EH (cell line): ENCODE measurements at places on chromosomes 5 and 9.

DNA sequence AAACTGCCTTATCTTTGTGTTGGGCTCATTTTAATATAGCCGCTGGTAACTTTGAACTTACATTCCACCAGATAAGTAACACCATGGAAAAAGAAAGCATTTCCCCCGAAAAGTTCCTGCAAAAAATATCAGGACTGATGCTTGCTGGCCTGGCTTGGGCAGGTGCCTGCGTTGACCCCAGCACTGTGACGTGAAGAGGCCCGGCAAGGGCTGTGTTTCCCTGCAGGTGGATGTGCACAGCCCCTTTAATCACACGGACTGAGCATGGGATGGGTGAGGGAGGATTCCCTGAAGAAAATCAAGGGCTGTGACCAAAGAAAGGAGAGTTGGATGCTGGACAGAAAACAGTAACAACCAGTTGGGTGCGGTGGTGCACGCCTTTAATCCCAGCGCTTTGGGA lies 138.2 kb downstream of the NSG2 start:
- no peak for DNase-seq

DNA sequence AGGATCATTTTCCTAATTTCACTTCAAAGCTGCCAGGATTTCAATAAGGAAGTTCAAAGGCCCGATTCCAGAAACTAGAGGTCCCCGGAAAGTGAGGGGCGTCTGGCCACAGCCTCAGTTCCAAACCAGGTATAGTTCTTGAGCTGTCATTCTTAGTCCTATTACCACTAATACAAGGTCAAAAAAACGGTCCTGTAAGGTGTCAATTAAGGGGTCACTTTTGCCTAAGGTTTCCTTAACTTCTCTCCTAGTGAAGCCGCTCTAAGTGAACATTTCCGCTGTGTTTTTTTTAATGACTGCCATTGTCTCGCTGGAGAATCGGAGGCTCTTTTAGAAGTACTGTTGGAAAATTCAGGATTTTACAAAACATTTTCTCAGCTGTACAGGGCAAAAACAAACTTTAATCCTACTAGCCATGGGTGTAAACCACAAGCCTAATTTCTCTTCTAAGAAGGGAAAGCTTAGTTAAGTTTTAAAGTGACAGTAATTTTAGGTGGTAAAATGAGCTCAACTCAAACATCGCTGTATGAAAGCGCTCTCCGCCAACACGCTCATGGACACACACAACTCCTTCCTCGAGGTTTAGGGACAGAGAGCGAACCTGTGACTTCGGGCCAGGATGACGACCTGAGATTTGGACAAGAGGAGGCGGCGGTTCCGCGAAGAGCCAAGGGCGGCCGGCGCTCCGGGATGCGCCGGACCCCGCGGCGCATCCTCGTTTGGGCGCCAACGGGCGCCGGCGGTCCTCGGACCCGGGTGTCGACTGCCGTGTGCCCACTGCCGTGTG lies 76.7 kb upstream of the IFNE start:
- DNase-seq: peak; percentile 60

- DNase-seq: no peak
These were observed 5.0 kb downstream of the LMX1B start for GRCh38 chr9:126618585-126619360.

DNA sequence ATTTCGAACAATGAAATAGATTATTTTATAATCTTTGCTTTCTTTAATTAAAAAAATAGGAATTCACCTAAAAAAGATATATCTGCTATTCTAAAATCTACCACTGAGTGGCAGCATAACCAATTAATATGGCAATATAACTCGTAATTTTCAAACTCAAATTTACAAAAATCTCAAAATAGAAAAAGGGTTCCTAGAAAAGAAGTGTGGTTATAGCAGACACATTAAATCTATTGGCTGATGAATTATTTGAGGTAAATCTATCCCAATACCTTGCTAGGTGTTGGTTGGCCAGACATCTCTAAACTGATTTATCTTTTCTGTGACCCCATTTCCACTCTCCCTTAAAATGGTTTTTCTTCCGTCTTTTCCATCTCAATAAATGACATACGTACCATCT lies 30.2 kb upstream of the NRG2 start:
- DNase-seq: peak; percentile 31

DNA sequence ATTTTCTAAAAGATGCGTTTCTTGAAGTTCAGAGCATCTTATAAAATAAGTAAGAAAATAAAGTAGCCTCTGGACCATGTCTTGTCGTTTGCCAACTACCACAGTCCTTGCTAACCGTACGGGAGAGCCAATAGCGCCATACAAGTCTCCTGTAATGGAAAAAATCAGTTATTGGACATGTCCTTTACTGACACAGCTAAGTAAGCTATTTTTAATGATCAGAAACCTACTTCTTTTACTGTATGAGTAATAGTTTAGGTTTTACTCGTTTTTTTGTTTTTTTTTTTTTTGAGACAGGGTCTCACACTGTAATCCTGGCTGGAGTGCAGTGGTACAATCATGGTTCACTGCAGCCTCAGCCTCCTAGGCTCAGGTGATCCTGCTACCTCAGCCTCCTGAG lies 37.7 kb upstream of the RAPGEF6 start:
- DNase-seq: no peak

GRCh38 chr9:93233033-93233432 lies 49.1 kb downstream of the WNK2 start:
- DNase-seq: no peak

DNA sequence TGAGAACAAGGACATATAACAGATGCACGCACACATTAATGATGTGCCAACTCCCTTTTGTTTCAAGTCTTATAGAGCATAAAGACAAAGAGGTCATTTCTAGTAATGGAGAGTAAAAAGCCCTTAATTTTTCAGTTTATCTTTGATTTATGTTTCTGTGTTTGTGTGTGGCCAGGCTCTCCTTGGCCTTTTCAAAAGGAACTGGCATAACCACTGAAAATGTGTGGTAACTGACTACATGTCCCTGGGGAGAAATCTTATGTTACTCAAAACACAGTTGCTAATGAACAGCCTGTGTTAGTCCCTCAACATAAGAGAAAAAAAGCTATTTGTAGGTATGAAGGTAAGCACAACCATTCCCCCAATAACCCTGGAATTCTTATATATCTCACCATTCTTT lies 47.6 kb upstream of the SHOC1 start:
- DNase-seq: no peak

- DNase-seq: peak; percentile 22
These were observed 114.1 kb downstream of the SYK start for GRCh38 chr9:90915693-90916092.

DNA sequence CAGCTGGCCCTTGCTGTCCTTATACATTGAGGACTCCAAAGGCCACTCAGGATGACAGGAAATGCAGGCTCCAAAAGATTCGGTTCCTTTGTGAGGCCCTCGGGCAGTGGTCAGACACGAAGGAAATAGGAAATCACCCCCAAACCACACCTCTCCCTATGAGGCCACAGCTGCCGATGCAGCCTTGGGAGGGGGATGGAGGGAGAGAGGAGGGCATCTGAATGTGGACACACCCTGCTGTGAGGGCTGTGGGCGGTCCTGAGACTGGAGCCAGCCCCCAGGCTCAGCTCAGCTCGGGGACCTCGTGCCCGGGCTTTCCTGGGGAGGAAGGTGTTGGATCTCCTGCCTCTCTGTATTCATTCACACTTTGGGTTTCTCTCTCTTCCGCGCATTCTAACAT lies 2.7 kb upstream of the CLPTM1L start:
- DNase-seq: no peak

DNA sequence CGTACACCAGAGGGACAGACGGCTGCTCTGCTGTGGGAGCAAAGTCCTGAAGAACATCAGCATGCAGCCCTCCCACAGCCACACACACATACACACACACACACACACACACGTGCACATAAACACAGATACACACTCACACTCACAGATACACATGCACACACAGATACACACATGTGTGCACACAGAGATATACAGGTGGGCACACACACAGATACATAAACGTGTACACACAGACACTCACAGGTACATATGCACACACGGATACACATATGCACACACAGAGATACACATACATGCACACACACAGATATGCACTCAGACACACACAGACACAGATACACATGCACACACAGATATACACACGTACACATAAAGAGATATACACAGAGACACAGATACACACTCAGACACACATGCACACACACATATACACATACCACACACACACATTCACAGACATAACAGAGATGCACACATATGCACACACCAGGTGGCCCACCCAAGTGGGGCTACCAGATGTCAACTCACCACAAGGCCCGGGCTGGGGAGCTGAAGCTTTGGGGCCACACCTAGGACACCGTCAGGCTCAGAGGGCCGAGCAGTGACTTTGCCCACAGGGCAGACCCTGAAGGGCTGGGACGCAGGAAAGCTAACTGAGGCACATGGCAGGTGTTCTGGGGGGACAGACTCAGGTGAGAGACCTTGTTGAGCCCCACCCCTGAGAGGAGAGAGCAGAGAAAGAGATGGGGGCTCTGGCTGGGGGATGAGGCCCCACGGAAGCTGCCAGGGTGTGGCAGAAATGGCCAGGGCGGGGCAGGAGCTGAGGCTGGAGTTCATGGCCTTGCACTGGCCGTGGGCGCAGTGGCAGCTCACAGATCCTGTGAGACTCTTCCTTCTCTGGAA lies 148.6 kb upstream of the PPP1R26 start:
- no peak for DNase-seq

GRCh38 chr9:130479587-130479986 lies 34.8 kb downstream of the ASS1 start:
- no peak for DNase-seq

- no peak for DNase-seq
These were observed 65.5 kb downstream of the NACC2 start for GRCh38 chr9:136029556-136029955.

GRCh38 chr9:98811051-98811650 lies 3.7 kb downstream of the GALNT12 start:
- DNase-seq: peak; percentile 79

- no peak for DNase-seq
These were observed 188.2 kb downstream of the SLCO4C1 start for GRCh38 chr5:102107865-102108264.

DNA sequence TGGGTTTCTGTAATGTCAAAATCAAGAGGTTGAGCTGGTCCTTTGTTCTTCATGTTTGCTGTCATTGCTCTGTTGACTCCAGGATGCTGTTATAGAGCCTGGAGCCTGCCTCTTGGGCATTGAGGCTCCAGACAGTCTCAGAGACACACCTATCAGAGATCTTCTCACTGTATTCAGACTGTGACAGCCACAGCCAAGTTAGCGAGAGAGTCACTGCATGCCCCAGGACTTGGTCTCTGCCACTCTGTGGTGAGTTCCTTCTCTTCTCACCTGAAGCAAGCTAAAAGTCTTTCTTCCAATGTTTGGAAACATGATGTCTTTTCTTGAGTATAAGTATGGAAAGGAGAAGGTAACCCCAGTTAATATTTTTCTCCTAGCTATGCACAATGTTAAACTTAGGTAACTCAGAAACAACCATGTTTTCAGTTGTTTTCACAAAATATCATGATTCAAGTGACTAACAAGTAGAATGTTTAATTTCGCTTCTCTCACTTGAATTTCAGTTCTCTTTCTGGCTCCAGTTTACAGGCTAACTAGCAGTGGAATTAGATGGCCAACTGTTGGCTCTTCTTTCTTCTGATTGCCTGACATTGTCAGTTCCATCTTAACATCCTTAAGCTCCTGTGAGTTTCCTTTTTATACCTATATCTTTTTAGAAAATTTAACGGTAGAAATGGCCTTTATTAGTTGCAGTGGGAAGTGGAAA lies 20.6 kb upstream of the ZFYVE16 start:
- DNase-seq: no peak

DNA sequence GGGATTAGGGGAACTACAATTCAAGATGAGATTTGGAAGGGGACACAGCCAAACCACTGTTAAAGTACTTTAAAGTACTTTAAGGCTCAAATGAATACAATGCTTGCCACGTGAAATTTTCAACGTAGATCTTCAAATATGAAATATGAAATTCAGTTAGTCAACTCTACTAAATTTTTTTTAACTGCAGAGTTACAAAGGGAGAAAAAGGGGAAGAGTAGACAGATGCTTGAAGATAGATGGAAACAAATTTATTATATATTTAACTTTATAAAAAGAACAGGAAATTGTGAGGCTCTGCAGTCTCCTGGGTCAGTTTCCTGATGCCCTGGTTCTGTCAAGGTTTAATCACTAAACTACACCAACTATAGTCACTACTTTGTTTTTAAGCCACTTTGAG lies 785.5 kb upstream of the DMAC1 start:
- no peak for DNase-seq

DNA sequence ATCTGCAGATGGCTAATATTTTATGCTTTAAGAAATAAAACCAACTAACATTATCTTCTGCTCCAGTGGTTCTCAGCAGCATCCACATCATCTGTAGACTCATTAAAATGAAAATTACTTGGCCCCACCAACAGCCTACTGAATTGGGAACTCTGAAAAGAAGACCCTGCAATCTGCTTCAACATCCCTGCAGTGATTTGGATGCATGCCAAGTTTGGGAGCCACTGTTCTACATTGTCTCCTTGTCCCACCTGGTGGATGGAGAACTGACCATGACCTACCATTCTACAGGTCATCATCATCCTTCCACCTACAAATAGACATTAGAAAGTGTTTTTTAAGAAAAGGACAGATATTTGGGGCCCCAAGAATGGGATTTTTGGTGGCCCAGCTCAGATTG lies 71.1 kb downstream of the ACER2 start:
- no peak for DNase-seq

DNA sequence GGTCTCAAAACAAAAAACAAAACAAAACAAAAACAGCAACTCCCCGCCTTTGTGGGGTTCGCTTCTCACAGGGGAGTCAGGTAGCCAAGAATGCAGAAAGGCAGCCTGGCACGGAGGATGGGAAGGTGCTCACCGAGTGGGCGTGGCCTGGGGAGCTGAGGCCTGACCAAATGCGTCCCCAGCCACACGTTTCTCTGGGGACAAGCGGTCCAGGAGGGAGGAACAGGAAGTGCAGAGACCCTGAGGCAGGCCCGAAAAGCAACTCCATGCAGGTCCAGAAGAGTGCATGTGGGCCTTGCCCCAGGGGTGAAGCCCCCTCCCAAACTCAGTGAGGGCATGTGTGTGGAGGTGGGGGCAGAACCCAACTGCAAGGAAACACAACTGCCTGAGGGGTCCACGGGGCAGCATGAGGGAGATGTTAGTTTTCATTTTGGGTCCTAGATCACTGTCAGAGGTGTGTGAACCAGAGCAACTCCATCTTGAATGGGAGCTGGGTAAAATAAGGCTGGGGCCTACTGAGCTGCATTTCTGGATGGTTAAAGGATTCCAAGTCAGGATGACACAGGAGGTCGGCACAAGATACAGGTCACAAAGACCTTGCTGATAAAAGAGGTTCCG lies 2.6 kb upstream of the UAP1L1 start:
- no peak for DNase-seq

GRCh38 chr5:80629281-80629680 lies 25.2 kb upstream of the MSH3 start:
- DNase-seq: no peak

DNA sequence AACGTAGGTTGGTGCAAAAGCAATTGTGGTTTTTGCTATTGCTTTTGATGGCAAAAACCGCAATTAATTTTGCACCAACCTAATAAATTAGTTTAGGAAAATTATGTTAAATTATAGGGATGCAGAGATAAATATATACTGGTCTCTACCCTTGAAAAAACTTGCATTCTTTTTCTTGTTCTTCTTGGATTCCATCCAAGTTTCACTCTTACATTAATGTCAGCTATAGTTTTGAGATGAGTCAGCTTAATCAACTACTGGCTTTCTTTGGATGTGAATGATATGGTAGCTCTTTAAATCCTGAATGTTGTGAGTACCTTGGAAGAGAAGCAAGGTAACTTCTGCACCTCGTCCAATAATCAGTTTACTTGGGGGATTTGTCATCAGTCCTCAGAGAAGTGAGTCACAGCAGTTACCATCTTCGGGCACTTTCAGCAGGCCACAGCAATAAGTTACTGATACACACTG lies 549.0 kb upstream of the ZNF608 start:
- DNase-seq: peak; percentile 51

- peak; percentile 62 for DNase-seq
These were observed 2.8 kb upstream of the ADRA1B start for GRCh38 chr5:159913501-159913900.
